Fibroblast of the aortic adventitia (primary cell): ENCODE measurements at places on chromosomes 12 and 14. TPM values are rescaled to one million over a fixed set of nuclear protein-coding genes. Genes with fewer than 3 reads are reported as not detected.

ALX1 gene
- 0.63 and 1.2 TPM in 2 replicates for total RNA-seq

TCL1B gene
- total RNA-seq = 0.98 TPM in 1 of 2 replicates, not detected in the other

SYNDIG1L gene
- not detected in 2 replicates for total RNA-seq

JPH4 gene
- not detected in 2 replicates for total RNA-seq

OVCH1 gene
- 0.08 and 0.27 TPM in 2 replicates for total RNA-seq

LRRC10 gene
- not detected in 2 replicates for total RNA-seq

C12orf60 gene
- 0.65 and 0.99 TPM in 2 replicates for total RNA-seq

DNA sequence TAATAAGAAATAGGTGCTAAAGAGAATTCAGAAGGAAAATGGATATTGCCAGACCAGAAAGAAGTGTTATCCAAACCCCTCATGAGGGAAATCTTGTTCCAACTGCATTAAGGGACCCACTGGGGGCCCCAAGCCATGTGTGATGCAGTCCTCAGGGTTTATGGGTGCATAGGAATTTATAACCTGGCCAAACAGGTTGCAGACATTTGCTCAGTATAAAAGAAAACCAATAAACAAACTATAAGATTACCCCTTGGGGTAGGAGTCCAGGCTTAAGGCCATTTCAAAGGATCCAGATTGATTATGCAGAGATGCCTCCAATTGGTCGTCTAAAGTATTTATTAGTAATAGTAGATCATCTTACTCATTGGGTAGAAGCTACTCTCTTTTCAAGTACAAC, 240.9 kb upstream of the DIO3 start:
- no peak for DNase-seq

DNA sequence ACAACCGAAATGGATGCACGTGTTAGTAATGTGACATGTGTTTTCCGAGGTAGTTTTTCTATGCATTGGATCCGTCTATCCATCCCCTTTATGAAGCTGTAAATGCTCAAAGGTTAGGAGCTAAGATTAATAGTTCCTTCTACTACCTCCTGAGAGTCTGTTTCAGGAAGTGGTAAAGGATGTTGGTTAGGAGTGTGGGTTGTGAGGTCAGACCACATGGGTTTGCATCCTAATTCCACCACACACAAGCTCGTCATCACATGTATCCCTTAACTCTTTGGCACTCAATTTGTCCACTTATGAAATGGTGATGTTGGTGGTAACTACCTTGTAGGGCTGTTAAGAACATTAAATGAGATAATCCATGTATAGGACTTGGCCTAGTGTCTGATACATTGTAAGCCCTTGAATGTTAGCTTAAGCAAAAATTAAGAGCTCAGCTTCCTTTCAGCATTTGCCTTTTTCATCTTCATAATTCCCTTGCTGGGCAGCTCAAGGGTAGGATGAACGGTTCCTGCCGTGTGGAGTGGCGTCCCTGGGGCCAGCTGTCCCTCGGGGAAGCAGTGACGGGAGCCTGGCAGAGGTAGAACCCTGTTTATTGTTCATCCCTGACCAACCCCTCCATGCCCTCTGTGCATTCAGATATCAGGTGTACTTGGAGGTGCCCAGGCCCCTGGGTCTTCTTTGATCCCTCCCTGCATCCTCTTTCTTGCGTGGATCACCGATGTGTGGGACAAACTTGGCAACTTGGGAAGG, 52.3 kb downstream of the TSPAN9 start:
- no peak for DNase-seq

- DNase-seq = no peak
Measured at GRCh38 chr14:92527721-92528120, 14.1 kb downstream of the RIN3 start.

- no peak for DNase-seq
Measured at GRCh38 chr12:19121449-19122018, 8.0 kb upstream of the PLEKHA5 start.

- DNase-seq = no peak
Measured at GRCh38 chr12:46160981-46161690, 107.7 kb downstream of the SLC38A1 start.
